ENCODE measurements at places on chromosomes 2 and 18.

GRCh38 chr2:3747032-3747654 lies 43.8 kb downstream of the DCDC2C start:
- no peak for DNase-seq

DNA sequence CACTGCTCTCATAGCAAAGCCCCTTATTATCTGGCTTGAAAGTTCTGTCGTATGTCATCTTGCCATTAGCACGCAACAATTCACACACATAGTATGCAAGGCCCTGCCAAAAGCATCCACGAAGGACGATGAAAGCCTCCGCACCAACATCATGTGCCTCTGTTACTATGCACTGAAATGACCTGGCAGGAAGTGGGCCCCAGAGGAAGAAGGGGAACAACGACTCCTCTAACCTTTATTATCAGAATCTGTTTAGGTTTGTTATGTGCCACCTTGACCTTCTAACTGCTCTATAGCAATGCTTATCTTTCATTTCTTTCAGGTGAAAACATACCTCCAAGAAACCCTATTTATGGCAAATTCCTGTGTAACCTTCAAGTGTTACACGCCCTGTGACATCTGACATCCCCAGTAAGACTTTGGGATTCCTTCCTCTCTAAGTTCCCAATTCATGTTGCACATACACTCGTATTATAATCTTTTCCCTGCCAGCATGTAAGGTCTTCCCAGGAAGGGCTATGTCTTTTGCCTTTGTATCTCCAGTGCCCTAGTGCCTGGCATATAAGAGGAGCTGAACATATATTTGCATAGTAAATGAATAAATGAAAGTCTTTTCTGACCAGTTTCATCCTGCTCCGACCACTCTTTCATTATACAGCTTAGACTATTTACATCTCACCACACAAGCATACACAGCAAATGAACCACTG lies 7.0 kb upstream of the NDUFV2 start:
- DNase-seq: peak; percentile 57

- no peak for DNase-seq
Measured at GRCh38 chr2:190578158-190579057, 43.9 kb upstream of the NEMP2 start.

- DNase-seq: no peak
Measured at GRCh38 chr18:13909141-13909940, 6.0 kb downstream of the MC2R start.

DNA sequence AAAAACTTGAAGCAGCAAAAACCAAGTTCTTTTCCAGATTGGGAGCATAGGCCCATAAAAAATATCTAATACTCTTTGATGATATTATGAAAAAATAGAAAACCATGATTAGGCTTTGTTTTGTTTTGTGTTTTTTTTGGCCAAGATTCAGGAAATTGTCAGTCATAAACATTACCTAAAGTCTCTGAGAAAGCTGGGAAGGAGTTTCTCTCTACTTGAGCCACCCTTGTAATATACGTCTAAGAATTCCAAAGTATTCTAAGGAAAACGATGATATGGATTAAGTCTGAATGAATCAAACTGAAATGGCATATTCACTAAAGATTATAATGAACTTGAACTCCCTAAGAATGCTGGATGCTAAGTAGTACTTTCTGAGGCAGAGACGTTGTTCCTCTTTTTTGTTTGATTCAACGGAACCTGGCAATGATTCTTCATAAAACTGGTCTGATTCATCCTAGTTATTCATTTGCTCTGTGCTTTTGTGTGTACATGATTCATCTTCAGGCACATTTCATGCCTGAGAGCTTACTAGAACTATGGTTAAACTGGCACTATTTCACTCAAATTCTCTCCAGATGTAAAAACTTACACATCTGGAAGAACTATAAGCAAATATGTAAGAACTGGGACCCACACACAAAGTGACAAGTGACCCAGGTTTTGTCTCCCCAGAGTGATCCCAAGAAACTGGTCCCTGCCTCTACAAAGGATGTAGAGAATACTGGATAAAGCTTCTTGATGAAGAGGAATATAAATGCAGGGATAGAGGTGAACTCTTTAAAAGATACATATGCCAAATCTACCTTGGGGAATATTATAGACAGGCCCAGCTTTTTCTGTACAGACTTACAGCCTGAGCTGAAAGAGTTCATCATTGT lies 159.7 kb downstream of the DOCK10 start:
- no peak for DNase-seq

DNA sequence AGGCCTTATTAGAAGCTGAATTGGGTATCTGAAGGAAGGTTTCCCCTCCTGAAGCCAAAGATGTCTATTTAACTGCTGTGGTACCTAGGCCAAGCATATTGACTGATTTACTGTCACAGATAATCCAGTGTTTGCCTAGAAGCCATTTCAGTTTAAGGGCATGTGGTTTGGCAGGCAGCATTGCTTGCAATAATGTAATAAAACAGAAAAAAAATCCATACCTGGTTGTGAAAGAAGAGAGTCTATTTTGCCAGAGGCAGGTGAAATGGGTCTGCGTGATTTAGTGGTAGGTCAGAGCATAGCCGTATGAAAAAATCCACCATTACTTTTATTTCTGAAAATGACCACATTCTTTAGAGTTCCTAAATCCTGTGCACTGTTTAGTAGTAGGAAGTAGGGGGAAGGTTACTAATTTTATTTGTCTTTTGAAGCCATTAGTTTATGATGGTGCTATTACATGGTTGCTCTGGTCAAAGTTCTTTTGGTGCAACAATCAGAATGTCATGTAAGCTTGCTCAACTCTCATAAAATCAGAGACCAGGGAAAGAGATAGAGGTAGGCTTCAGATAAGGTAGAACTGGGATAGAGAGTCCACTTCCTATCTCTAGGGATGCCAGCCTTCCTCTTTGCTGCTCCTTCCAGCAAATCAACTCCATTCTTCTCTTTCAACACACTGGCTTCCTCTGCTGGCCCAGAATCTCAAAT lies 343.4 kb downstream of the GPD2 start:
- no peak for DNase-seq

DNA sequence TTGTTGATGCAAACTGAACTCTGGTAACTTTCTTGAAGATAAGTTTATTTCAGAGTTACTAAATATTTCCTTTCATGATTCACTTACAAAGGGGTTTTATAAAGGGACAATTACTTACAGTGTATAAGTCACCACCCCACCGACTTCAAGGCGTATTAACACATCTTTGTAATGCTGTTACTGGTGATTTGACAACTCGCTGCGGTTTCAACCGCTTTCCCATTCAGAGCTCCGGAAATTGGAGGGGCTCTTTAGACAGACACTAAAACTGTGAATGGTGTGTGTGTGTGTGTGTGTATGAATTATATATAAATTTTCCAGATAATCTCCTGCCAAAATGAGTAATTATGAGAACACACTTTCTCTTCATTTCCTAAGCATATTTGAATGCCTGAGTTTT lies 4.9 kb downstream of the TM4SF20 start:
- no peak for DNase-seq

DNA sequence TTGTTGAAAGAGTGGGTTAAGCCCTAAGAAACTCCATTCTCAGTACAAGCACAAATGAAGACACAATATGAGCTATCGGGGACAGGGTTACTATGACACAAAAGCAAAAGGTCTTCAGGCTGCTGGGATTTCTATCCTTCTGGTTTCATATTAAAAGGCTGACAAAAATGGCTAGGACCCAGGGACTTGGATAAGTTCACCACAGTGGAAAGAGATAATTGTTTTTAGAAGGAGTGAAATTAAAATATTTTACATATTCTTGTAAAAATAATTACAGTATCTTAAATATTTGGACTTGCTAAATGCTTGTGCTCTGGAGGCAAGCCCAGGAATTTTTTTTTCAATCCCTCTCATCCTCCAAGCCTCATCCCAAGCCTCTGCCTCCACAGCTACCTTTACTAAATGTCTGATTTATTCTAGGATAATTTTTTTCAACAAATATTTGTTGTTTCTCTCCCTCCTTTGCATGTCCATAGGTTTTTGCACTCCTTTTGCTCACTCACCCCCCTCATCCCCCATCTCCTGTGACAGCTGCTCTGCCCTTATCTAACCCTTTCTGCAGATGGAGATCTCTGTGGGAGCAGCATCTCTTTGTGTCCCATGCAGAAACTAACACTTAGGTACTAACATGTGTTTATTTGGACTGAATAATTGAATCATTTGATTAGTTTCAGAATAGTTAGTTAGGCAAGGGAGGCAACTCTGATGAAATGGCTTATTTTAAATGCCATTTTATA lies 47.8 kb upstream of the NABP1 start:
- no peak for DNase-seq

GRCh38 chr2:14423145-14423906 lies 209.2 kb upstream of the LRATD1 start:
- no peak for DNase-seq

All from CD8-positive, alpha-beta T cell (primary cell).